CD4-positive, alpha-beta T cell treated with Interleukin-2 at 100 ng/mL for 4 hours (primary cell): ENCODE measurements at places on chromosomes 11 and 22.

DNA sequence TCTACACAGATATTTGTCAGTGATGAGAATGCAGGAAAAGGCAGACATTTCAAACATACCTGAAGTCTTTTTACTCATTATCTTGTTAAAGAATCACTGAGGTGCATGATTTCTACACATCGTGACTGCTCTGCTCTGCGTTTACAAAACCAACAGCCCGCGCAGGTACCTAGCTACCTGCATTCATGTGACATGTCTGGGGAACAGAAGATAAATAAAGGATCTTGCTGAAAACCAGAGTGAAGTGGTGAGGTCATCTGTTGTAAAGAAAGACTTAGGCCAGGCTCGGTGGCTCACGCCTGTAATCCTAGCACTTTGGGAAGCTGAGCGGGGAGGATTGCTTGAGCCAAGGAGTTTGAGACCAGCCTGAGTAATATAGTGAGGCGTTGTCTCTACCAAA is 15.7 kb downstream of the ASPHD2 start:
- DNase-seq, result no peak

- DNase-seq, result no peak
Observed at GRCh38 chr11:2097356-2097997, 41.7 kb downstream of the IGF2 start.

DNA sequence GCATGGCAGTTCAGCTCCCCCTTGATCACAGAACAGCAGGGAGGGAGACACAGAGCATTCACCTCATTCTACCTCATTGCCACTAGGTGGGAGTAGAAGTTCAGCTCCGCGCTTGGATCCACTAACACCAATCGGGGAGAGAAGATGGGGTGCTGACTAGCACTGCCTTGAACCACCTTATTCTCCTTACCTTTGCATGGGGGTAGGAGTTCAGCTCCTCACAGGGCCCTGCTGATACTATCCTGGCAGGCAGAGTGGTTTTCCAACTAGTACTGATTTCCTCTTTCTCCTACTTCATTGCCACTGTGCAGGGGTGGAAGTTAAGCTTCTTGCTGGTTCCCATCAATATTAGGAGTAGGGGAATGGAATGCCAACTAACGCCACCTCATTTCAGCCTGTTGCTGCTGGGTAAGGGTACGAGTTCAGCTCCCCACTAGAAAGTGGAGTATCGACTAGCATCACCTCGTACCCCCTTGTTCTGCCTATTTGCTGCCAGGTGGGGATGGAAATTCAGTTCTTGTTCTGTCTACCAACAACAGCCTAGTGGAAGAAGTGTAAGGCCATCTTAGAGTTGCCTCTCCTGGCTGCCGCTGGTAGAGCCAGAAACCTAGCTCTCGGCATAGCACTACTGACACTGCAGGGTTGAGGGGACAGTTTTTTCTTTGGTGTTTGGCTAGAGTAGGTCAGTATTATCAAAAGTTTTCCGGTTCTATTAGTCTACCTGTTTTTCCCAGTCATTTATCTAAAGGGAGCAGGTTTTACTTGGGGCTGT is 550.9 kb upstream of the CCDC90B start:
- DNase-seq, result no peak

DNA sequence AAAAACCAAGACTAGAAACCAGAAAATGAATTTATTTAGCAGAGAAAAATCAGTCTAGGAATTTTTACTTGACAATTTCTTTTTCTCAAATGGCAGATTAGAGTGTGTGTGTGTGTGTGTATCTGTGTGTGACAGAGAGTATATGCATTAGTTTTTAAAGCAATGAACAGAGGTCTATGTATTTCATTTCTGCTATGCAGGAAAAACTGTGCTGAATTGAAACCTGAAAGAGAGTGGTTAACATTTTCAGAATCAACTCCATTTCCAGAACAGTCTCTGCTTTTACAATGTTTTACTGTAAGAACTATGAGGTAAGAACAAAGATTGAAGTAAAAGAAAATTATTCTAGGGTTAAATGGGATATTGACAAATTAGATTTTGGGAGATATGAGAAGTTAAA is 114.8 kb downstream of the GRM5 start:
- no peak for DNase-seq

DNA sequence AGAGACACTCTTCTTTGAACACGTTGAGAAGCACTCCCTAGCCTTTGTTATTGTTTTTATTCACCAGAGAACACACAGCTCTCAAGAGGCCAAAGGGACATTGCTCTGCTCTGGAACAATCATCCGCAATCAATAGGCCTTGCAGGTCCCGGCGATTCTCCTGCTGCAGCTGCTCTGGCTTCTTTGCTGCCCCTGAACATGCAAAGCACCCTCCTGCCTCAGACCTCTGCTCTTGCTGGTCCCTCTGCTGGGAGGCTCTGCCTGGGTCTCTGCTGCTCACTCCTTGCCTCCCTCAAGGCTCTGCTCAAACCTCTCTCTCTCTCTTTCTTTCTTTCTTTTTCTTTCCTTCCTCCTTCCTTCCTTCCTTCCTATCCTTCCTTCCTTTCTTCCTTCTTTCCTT is 232.7 kb downstream of the DSCAML1 start:
- DNase-seq, result no peak

- DNase-seq, result no peak
Observed at GRCh38 chr11:64724863-64725532, 2.0 kb upstream of the NRXN2 start.

- DNase-seq, result no peak
Observed at GRCh38 chr11:122424636-122425035, 230.9 kb upstream of the UBASH3B start.

GRCh38 chr22:17703811-17704210 is 65.3 kb downstream of the BCL2L13 start:
- DNase-seq, result no peak

DNA sequence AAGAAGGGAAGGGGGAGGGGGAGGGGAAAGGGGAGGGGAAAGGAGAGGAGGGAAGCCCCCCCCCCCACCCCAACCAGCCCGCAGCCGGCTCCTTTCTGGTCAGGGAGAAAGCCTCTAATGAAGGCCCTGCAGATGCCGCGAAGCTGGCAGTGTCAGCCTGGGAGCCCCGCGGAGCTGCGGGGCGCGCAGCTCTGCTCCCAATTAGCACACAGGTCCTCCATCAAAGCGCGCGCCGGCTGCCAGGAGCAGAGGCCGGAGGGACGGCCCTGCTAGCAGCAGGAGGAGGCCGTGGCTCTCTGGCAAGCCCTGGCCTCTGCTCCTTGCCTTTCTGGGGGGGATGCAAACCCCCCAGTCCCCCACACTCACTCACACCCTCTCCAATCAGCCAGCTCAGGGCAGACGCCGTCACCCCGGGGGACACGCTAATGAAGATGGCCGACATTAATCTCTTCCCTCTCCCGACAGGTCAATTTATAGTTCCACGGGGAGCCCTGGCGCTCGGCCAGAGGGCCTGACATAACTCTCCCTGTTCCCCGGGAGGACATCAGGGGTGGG is 70.5 kb upstream of the TCF20 start:
- no peak for DNase-seq

GRCh38 chr22:48210812-48211211 is 1448.4 kb downstream of the TBC1D22A start:
- no peak for DNase-seq

- no peak for DNase-seq
Observed at GRCh38 chr11:42976636-42977217, 335.1 kb upstream of the API5 start.

- no peak for DNase-seq
Observed at GRCh38 chr11:94747146-94747545, 21.0 kb upstream of the AMOTL1 start.

DNA sequence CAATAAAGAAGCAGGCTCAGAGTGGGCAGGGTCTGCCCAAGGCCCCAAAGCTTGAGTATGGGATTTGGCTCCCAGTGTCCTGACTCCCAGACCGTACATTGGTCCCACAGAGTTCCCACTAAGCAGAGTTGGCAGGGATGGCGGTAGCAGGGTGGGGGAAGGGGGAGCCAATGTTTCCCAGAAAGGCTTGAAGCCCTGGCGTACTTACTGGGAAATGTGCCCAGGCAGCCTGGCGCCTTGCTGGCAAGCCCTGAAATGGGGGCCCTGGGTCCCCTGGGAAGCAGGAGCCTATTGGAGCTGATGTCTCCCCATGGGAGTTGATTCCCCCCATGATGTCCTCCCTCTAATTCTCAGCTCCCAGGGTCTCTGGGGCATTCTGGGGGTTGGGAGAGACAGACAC is 9.3 kb downstream of the ARHGEF17 start:
- no peak for DNase-seq

DNA sequence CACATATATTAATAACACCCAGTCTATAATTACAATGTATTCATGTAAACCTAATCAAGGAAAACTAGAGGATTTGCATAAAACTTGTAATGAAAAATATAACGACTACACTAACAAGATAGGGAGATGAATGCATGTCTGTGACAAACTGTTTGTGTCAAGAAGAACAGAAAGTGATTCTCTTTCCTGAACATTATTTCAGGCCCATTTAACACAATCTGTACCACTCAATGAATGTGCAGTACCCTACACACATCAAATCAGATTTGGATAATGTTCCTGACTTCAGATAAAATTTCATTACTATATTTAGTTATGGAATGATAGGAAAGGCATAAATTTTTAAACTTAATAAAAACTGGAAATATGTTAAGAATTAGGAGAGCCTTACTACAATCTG is 93.1 kb downstream of the CADM1 start:
- no peak for DNase-seq

GRCh38 chr11:5809122-5809519 is 397 bp downstream of the OR52N2 start:
- no peak for DNase-seq

- DNase-seq, result no peak
Observed at GRCh38 chr11:60914633-60915247, 782 bp downstream of the TMEM109 start.

DNA sequence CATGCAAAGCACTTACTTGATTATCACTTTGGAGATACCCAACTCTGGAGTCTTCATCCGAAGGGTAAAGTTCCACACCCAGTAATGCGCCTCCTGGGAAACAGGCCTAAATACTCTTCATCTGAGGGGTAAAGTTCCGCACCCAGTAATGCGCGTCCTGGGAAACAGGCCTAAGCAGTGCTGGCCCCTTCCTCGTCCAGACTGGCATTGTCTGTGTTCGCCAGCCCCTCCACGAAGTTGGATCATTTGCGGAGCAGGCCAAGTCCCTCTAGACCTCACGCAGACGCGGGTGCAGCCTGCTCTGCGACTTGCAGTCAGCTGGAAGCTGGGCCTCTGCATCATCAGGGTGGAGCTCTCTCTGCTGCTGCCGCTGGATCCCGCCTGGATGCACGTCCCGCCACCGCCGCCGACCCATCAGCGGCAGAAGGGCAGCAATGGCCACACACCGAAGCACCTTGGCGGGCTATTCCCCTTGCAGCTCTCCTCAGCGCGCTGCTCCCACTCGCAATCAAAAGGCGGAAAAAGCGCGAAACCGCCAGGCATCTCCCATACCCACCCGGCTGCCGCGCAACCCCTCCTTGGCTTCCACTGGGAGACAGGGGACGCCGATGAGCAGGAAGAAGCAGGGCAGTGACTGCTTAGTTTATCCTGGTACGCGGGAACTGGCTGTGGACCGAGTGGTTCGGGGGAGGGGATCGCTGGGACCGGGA is 34.1 kb upstream of the GLYATL1 start:
- no peak for DNase-seq

GRCh38 chr11:4936745-4937144 is 10.7 kb downstream of the OR51A4 start:
- no peak for DNase-seq

GRCh38 chr11:68840661-68841653 is 759 bp downstream of the CPT1A start:
- DNase-seq, result no peak

GRCh38 chr11:108887436-108888238 is 222.8 kb downstream of the DDX10 start:
- DNase-seq, result no peak

GRCh38 chr11:110530900-110531741 is 101.4 kb downstream of the FDX1 start:
- DNase-seq, result no peak

DNA sequence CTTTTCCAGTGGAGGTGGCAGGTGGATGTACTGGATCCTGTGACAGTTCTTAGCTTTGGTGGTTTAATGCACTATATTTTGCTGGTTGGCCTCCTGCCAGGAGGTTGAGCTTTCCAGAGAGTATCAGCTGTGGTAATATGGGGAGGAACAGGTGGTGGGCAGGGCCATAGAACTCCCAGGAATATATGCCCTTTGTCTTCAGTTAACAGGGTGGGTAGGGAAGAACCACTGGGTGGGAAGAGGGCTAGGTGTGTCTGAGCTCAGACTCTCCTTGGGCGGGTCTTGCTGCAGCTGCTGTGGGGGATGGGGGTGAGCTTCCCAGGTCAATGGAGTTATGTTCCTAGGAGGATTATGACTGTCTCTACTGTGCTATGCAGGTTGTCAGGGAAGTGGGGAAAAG is 203.8 kb downstream of the DLG2 start:
- no peak for DNase-seq

GRCh38 chr11:120896687-120897086 is 127.2 kb upstream of the TBCEL start:
- no peak for DNase-seq
